ENCODE measurements at places on chromosomes 11 and 22. TPM values are rescaled to one million over a fixed set of nuclear protein-coding genes. Genes with fewer than 3 reads are reported as not detected.

GRCh38 chr22:40666151-40666848 lies 13.0 kb upstream of the MCHR1 start:
- DNase-seq: no peak

Gene MPZL2
- total RNA-seq: 8.0 TPM

GRCh38 chr11:75240311-75241035 lies at the start of gene TPBGL:
Gene TPBGL (plus strand): TSS chr11:75240774. CDS start chr11:75241050, 276 bp downstream.
- peak; percentile 63 for DNase-seq

Gene LYVE1
- total RNA-seq: 158 TPM

Gene CSNK2A3
- total RNA-seq: 1.8 TPM

All from sigmoid colon (tissue), 7 donors.